ENCODE measurements at places on chromosomes 5 and 9.
A peak's percentile ranks its signal among the peaks of the same experiment; 100 is the strongest.

DNA sequence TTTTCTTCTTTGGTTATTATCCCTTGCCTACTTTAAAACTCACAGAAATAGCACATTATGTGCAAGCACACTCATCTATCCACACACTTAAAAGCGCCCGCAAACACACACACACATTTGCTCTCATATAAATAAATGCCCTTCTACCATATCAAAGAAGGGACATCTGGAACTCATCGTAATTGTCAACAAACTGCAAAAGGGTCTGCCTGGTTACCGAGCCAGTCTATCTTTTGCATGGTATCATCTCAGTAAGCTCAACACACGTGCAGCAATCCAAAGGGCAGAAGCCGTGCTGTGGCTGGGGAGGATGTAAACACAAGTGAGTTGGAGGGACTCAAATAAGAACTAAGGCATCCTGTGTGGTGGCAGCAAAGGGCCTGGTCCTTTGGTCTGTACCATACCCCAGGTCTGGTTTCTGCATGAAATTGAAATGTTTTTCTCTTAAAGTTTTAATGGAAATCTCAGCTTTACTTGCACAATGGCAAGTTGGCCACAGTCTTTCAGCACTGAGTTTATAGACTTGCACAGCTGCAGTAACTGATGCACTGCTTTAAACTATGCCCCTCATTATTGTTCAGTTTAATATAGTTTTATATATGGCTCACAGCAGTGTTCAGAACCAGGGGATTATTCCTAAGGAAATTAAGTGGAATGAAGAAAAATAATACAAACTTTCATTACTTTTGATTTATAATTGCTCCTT is 331.0 kb downstream of the ADAMTS6 start:
- no peak for DNase-seq

DNA sequence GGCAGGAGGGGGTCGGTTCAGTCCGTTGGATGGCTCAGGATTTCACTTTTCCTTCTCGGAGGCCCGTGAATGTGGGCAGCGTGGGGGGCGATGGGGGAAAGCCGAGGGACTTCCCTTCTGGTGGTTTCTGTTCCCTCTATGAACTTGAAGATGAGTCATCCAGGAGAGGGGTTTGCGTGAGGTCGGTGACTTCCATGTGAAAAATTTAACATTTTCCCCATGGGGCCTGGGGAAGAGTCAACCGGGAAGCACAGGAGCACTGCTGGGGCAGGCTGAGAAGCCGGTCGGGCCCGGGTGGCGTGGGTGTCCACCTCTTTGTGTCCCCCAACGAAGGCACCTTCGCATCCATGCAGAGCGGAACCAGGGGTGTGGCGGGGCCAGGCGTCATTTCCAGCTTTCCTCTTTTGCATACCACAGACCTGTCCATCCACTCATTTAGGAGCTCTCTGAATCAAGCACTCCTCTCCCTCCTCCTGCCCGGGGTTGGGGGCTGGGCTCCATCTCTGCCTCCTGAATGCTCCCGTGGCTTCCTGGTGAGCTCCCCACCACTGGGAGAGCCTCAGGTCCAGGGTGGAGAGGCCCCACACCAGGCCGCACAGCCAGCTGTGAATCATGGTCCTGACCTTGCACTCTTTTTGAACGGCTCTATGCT is 68.4 kb downstream of the ANKRD33B start:
- peak; percentile 58 for DNase-seq

- no peak for DNase-seq
These were observed 4.7 kb upstream of the RXRA start for GRCh38 chr9:134321531-134321930.

DNA sequence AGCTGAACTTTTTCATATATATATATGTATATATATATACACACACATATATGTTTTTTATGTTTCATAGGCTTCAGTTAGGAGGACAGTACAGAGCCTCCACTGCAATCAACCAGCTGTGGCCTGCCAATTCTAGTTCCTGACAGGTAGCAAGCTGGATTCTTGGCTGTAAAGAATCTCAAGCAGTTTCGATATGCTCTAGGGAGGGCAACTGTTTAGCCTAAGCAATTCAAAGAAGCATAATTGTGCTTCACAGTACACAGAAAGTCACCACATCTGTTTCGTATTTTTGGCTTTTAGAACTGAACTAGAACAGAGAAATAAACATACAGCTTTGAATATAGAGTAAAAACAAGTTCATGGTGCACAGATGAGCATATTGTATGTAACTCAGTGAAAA is 152.4 kb upstream of the ARRDC3 start:
- no peak for DNase-seq

GRCh38 chr9:132456241-132456640 is 46.2 kb downstream of the CFAP77 start:
- no peak for DNase-seq

- no peak for DNase-seq
These were observed 32.0 kb downstream of the CPEB4 start for GRCh38 chr5:173920024-173920753.

DNA sequence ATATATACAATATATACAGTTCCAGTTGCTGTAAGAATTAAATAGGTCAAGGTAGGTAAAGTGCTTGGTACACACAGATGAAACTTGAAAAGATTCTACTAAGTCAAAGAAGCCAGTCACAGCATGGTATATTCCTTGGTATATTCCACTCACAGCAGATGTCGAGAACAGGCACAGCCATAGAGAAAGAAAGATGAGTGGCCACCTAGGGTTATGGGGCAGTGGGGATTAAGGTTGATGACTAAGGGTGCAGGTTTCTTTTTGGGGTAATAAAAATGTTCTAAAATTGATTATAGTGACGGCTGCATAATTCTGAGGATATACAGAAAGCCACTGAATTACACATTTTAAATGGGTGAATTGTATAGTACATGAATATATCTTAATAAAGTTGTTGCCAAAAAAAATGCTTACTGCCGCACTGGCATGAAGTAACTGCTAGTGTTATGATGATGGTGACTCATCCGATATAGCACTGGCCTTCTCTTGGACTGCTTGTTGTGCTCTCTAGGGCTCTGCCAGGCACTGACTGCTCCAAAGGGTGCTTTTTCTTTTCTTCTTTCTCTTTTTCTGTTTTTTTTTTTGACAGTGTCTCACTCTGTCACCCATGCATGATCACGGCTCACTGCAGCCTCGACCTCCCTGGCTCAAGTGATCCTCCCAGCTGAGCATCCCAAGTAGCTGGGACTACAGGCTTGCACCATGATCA is 23.5 kb downstream of the TBC1D2 start:
- DNase-seq = no peak

- no peak for DNase-seq
These were observed 15.8 kb downstream of the EXOC3 start for GRCh38 chr5:458547-459353.

GRCh38 chr9:93304574-93305496 is 120.9 kb downstream of the WNK2 start:
- DNase-seq = no peak

- no peak for DNase-seq
These were observed 16.5 kb downstream of the DNAJA1 start for GRCh38 chr9:33041432-33042188.

DNA sequence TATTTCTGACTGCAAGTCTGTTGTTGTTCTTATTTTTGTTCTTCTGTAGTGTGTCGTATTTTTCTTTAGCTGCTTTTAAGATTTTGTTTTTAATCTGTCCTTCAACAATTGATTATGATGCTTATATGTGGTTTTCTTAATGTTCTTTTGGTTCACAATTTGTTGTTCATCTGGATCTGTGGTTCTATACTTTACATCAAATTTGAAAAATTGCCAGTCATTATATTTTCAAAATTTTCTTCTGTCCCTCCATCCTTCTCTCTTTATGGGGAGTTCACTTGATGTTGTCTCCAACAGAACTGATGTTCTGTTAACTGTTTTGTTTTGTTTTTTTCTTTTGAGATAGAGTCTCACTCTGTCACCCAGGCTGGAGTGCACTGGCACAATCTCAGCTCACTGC is 378.5 kb upstream of the CD180 start:
- DNase-seq = no peak

- DNase-seq = no peak
These were observed 49.4 kb downstream of the MEF2C start for GRCh38 chr5:88833371-88834130.

GRCh38 chr9:135606885-135607259 is 32.5 kb downstream of the GLT6D1 start:
- no peak for DNase-seq

GRCh38 chr5:146006470-146007190 is 70.3 kb downstream of the SH3RF2 start:
- no peak for DNase-seq

GRCh38 chr5:140110646-140110957 is 3.3 kb upstream of the PURA start:
- no peak for DNase-seq

DNA sequence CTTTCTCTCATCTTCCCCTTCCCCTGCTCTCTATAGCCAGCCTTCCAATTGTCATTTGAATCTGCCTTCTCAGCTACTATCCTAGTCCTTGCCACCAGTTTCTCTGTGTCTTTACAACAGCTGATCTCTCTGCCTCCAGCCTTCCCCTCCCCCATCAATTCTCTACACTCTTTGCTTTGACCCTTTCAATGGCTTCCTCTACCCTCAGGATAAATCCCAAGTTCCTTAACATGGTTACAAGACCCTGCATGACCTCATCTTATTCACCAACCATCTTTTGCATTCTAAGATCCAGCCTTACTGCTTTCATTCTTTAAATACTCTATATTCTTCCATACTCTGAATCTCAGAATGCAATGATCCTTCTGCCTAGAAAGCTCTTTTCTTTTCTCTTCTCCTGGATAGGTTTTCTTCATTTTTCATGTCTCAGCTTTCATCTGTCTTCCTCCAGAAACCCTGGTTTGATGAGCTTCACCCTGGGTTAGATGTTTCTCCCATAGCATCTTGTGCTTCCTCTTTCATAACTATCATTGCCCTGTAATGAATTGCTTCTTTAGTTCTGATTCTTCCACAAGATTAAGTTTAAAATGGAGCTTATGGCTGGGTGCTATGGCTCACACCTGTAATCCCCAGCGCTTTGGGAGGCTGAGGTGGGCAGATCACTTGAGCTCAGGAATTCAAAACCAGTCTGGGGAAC is 58.6 kb upstream of the ZSWIM6 start:
- DNase-seq = no peak
